Esophagus squamous epithelium (tissue), 5 donors: ENCODE measurements at places on chromosomes 12 and 14. TPM values are rescaled to one million over a fixed set of nuclear protein-coding genes. Genes with fewer than 3 reads are reported as not detected.

GRCh38 chr14:24270537-24271133 is 762 bp downstream of the RABGGTA start:
- peak overlapping the region; percentile 95 for H3K27ac ChIP-seq
- peaks cover 17% of the 10 kb centered on the region for H3K36me3 ChIP-seq
- DNase-seq, result no peak
- H3K4me1 ChIP-seq, result peaks cover 28% of the 10 kb centered on the region
- H3K4me3 ChIP-seq, result peak overlapping the region; percentile 91

GRCh38 chr12:108282676-108283075 is 56.4 kb downstream of the CMKLR1 start:
- DNase-seq, result no peak
- H3K4me3 ChIP-seq, result no peak overlapping the region
- peaks cover 17% of the 10 kb centered on the region for H3K27me3 ChIP-seq
- H3K4me1 ChIP-seq, result no peaks in the 10 kb centered on the region

- no peak for DNase-seq
- peak overlapping the region; percentile 64 for H3K27ac ChIP-seq
- no peaks in the 10 kb centered on the region for H3K27me3 ChIP-seq
- H3K4me3 ChIP-seq, result no peak overlapping the region
- no peaks in the 10 kb centered on the region for H3K36me3 ChIP-seq
These were observed 9.8 kb downstream of the CCDC85C start for GRCh38 chr14:99593971-99594841.

- no peaks in the 10 kb centered on the region for H3K4me1 ChIP-seq
- no peak overlapping the region for H3K4me3 ChIP-seq
- H3K27ac ChIP-seq, result no peak overlapping the region
- no peaks in the 10 kb centered on the region for H3K27me3 ChIP-seq
- H3K36me3 ChIP-seq, result no peaks in the 10 kb centered on the region
- no peak for DNase-seq
These were observed 64.2 kb downstream of the PHETA1 start for GRCh38 chr12:111304642-111305071.

GRCh38 chr12:76455582-76456345 is 103.8 kb downstream of the OSBPL8 start:
- H3K4me3 ChIP-seq, result no peak overlapping the region
- peaks cover 20% of the 10 kb centered on the region for H3K4me1 ChIP-seq
- no peaks in the 10 kb centered on the region for H3K36me3 ChIP-seq
- no peak for DNase-seq
- H3K27me3 ChIP-seq, result no peaks in the 10 kb centered on the region

DNA sequence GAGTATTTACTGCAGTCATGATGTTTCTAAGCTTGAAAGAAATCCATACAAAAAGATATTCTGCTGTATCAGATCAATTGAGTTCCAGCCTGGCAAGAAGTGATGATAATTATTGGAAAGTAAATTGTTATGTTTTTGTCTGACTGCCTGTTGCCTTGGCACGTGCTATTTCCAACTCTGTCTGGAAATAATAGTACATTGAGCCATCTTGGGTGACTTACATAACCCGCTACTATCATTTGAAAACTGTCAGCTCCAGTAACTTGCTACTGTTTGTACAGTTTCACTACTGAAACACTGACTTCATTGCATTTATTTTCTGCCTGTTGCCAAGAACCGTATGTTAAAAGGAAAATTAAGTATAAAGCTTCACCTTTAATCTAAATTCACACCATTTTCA is 318.6 kb downstream of the ITPR2 start:
- no peak for DNase-seq
- H3K27ac ChIP-seq, result no peak overlapping the region
- no peaks in the 10 kb centered on the region for H3K27me3 ChIP-seq
- H3K4me3 ChIP-seq, result no peak overlapping the region
- peaks cover 6% of the 10 kb centered on the region for H3K36me3 ChIP-seq

GRCh38 chr12:58576081-58576480 is 344.2 kb downstream of the LRIG3 start:
- H3K36me3 ChIP-seq, result no peaks in the 10 kb centered on the region
- H3K4me1 ChIP-seq, result no peaks in the 10 kb centered on the region
- H3K4me3 ChIP-seq, result no peak overlapping the region
- H3K27me3 ChIP-seq, result no peaks in the 10 kb centered on the region
- DNase-seq, result no peak
- peak overlapping the region; percentile 32 for H3K27ac ChIP-seq

GRCh38 chr12:113577464-113578129 is 105.9 kb upstream of the LHX5 start:
- H3K36me3 ChIP-seq, result no peaks in the 10 kb centered on the region
- no peaks in the 10 kb centered on the region for H3K4me1 ChIP-seq

DNA sequence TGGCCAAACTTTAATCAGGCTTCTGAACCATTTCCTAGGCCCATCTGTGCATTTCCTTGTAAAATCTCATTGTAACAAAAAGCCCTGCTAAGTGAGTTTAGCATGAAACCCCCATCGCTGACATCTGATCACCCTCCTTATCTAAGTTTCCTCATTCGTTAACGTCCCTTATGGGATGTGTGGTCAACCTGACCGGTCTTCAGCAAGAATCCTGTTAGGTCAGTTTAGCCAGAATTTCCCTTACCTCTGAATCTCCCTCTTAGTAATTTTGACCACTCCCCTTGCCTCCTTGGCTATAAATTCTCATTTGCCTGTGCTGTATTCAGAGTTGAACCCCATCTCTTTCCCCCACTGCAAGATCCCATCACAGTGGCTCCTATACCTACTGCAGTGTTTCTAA is 239.3 kb downstream of the RMST start:
- no peaks in the 10 kb centered on the region for H3K36me3 ChIP-seq
- no peak overlapping the region for H3K4me3 ChIP-seq
- no peaks in the 10 kb centered on the region for H3K27me3 ChIP-seq

SLC25A29 gene
- total RNA-seq, result 62.6 TPM

CPM gene
- 35.5 TPM for total RNA-seq

AHNAK2 gene
- total RNA-seq, result 147 TPM

NANOG gene
- total RNA-seq, result 0.26 TPM
